NCI-H1092 treated with DMSO at 0.1 percent for 48 hours (cell line): ENCODE measurements at places on chromosomes 1 and 21.

GRCh38 chr21:46489800-46490199, 31.1 kb downstream of the DIP2A start:
- DNase-seq = no peak

DNA sequence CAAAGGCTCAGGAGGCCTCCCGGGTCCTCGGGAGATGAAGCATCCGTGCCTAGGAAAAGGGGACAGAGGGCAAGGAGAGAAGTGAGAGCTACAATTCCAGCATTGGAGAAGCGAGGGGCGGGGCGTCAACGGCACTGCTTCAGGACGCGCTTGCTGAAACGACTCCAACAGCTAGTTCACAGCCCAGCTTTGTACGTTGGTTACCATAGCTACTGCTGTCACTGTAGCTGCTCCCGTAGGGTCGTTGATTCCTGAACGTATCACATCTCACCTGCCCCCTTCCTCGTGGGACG, 63.1 kb downstream of the TOR1AIP2 start:
- no peak for DNase-seq

DNA sequence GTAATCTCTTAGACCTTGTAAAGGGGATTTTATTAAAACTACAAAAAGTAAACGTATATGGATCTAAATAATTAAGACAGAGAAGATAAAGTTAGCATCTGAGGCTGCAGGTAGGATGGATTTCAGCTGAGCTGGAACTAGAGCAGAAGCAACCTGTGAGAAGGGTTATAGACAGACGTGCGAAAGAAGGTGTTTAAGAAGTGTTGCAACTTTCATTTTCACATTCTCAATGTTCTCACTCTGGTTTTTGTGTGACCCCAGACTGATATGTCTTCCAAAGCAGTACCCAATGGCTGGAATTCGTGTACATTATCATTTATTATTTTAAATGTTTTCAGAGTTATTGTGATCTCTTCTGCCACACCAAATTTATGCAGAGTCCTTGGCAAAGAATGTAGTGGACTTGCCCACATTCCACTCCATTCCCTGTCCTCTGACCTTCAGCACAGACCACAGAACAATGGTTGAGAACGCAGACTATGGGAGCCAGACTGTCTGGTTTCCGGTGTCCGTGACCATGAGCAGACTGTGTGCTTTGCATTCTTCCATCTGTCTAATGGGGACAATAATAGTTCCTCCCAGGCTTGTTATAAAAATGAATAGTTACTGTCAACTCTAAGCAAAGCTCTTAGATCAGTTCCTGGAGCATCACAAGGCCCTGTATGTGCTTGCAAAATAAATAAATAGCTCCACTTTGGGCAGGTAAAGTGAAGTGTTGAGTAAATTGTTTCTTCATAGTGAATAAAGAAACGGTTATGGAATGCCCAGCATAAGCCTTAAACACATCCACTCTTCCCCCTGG, 140.6 kb upstream of the SAMSN1 start:
- no peak for DNase-seq

DNA sequence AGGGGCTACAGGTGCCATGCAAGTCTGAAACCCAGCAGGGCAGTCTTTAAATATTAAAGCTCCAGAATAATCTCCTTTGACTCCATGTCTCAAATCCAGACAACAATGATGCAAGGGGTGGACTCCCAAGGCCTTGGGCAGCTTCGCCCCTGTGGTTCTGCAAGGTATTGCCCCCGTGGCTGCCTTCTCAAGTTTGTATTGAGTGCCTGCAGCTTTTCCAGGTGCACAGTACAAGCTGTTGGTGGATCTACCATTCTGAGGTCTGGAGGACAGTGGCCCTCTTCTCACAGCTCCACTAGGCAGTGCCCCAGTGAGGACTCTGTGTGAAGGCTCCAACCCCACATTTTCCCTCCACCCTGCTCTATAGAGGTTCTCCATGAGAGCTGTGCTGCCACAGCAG, 3.7 kb upstream of the MROH9 start:
- no peak for DNase-seq

- no peak for DNase-seq
These were observed 87.9 kb downstream of the ARHGEF10L start for GRCh38 chr1:17627239-17628052.

DNA sequence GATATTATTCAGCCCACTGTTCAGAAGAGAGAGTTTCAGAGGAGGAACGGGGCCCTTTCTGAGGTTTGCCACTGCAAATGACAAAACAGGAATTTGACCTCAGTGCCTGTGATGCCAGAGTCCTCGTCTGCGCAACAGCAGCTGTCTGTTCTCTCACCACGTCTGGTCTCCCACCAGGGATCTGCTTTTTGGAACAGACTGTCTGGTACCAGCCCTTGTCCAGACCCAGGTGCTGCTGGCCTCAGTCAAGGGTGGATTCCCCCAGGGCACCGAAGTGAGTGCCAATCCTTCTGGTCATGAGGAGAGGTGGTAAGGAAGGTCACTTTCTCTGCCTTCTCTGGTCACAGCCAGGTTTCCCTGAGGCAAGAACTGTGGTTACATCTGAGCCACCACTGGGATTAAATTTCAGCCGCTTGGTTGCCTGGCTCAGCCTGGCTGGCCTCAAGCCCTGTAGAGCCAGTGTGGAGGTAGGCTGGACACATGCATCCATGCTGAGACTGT, 2.3 kb upstream of the BCAN start:
- DNase-seq = no peak

- DNase-seq = no peak
These were observed 301.7 kb upstream of the PROX1 start for GRCh38 chr1:213685992-213686582.

GRCh38 chr1:78839704-78840277, 166.7 kb downstream of the ADGRL4 start:
- DNase-seq = no peak

DNA sequence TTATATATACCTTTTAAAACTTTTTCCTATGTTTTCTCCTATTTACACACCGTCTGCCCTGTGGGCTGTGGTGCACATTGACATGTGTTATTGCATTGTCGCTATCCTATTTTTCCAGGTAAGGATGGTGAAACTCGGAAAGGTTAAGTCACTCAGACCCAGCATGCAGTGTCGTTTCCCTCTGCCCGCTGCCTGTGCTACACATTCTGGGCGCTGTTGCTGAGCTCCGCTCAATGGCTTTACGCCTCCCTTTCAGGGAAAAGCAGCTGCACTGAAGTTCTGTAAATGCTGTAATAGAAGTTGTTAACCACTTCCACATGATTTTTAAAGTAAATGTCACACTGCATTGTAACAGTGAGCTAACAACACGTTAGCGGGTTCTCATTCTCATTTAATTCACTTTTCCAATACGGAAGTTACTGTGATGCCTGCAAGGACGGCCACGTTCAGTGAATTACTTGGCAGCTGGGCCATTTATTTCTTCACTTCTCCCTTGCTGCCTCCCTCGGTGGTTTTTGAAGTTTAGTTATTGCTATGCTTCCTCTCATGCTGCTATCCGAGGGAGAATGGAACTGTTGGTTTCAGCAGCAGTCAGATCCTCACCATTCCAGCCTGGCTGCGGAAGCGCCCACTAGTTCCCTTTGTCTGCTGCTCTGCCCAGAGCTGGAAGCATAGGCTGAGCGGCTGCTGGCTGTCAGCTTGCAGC, 288.7 kb downstream of the SPATA17 start:
- DNase-seq = peak; percentile 10

DNA sequence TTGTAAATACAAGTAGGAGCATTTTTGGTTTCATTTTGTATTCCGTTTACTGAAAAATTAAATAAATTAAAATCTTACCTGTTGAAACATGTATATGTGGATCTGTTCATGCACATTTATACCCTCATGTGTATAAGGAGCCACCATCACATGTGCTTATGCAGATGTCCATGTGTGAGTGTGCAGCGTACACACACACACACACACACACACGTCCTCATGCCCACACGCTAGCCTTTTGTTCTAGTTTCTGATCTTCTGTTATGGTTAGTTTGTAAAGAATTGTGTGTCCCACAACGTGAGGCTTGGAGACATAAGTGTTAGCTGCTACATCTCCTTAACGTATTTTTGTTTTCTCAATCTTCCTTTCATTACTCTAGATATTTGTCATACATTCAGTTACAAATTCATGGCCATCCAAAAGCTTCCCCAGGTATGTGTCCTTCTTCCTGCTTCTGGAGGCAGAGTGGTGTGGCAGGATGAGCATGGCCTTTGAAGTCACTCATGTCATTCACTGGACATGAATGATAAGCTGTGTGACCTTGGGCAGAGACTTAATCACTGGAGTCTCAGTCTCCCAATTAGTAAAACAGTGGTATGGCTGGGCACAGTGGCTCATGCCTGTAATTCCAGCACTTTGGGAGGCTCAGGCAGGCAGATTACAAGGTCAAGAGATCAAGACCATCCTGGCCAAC, 54.6 kb downstream of the TENT5C start:
- DNase-seq = no peak

- no peak for DNase-seq
These were observed 23.4 kb upstream of the TRAPPC10 start for GRCh38 chr21:43988506-43989230.

DNA sequence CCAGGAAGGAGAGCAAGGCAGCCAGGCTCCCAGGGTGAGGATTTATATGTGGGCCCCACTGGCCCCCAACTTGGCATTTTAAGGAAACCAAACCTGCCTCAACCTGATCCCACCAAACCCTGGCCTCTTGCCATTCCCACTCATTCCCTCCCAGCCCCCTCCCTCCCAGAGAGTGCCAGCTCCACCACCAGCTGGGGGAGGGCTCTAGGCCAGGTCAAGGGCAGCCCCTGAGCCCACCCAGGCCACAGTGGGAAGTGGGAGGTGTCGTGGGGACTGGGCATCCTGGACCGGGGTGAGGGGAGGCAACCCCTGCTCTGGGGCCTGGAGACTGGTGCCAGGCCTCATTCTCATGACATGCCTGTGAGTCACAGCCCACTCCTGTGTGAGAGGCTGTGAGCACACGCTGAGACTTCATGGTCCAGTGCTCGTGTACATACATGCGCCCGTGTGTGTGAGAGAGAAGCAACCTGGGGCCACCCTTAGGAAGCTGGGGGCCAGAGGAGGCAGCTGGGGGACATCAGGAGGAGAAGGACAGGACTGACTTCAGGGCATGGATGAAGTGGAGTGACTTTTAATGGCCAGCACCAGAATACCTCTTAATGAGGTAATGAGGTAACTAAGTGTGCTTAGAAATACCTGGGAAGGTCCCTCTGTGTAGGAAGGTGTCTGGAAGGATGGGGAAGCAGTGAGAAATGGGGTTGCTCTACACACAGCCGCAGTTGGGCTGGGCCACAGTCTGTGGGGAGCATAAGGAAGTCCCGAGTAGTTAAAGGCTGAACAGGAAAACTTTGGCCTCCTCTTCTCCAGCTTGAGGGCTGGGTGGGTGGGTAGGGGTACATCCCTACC, at the start of gene S100A2:
TSS of gene S100A2 (minus strand) at position 316 of the 846 bp plus-strand sequence. CDS start 1,967 bp downstream, outside the sequence.
- no peak for DNase-seq

GRCh38 chr1:115425442-115425841, 87.4 kb upstream of the NGF start:
- no peak for DNase-seq

GRCh38 chr1:66043186-66043585, 250.5 kb downstream of the PDE4B start:
- no peak for DNase-seq

DNA sequence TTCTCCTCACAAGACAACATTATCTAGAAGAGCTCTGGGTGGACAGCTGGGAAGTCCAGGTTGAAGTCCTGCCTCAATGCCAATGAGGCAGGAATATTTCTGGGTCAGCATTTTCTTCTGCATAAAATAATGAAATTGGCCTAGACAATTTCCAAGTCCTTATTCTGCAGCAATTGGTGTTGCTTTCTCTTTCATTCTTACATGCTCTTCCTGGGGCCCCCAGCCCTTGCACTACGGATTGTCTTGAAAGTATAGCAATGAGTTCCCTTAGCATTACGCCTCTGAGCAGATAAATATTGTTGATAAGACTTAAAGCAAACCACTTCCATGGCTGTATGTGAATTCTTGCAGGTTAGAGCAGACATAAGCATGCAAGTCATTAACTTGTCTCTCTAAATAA, 188.5 kb downstream of the TGFBR3 start:
- DNase-seq = no peak

GRCh38 chr1:110408488-110408887, 994 bp upstream of the LAMTOR5 start:
- no peak for DNase-seq

DNA sequence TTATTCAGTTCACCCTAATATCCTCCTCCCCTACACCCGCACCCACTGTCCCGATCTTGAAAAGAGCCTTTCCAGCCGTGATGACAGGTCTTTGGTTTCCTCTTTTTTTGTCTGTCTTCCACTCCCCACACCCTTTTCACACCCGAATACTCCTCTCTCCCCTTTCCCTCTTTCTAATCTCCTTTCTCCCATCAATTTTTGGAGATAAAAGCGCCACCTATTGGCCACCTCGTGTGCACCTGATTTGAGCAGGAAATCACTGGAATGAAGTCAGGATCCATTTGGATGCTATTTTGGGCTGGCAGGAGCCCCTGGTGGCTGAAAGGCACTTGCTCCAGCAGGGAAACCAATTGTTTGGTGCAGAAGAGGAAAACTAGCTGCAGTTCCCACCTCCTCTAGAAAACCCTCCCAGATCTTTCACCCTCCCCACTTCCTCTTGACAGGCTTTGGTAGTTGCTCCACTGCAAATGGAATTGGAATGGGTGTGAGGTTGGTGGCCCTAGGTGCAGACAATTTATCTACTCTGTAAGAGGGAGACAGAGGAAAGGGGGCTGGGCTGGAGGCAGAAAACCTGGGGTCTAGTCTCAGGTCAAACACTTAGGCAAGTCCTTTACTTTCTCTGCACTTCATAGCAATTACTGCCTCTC, 8.4 kb downstream of the FOXE3 start:
- DNase-seq = peak; percentile 24

DNA sequence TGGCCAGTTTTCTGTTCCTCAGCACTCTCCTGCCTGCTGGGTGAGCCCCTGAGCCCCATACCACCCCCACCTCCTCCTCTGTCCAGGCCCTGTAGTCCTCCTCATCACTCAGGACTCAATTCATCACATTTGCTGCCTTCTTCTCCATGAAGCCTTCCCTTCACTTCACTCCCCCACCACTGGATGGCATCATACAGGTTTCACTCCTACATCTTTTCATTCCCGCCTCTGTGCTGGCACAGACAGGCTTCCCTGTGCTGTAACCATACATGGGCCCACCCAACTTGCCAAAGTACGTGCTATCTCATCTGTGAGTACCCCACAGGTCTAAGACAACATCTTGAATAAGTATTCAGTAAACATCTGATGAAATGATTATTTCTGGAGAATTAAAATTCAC, 56.9 kb downstream of the SLC45A1 start:
- DNase-seq = no peak

DNA sequence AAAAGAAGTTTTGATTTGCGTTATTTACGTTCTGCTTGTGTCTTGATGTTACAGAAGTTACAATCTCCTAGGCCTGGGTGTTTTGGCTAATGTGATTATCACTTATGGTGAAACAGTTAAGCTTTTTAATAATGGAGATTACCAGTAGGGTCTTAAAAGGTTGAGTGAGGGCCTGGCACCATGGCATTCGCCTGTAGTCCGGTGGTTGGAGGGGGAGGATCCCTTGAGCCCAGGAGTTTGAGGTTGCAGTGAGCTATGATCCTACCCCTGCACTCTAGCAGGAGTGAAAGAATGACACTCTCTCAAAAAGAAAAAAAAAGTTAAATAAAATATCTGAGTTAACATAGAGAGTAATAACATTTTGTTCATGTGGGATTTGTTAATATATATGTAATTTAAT, 8.8 kb upstream of the SPEN start:
- DNase-seq = no peak
